GM04504 (cell line): ENCODE measurements at places on chromosomes 16 and 17.

DNA sequence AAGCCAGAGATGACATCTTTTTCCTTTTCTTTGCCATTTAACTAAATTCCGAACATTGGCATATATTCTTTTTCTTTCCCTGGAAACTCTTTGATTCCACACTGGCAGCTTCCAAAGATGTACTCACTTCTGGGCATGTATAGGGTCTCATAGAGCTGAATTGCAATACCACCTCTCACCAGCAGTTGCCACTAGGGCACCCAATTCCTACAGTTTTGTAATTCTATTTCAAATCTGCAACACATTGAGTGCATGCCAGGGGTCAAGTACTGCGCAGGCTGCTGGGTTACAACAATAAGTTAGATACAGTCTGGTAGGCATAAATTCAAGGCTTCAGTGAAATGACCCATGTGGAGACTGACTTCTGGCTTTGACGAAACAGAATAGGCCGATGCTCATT lies 208.8 kb upstream of the NLRP1 start:
- DNase-seq = no peak

- no peak for DNase-seq
Observed at GRCh38 chr16:71172481-71173207, 57.9 kb downstream of the HYDIN start.

DNA sequence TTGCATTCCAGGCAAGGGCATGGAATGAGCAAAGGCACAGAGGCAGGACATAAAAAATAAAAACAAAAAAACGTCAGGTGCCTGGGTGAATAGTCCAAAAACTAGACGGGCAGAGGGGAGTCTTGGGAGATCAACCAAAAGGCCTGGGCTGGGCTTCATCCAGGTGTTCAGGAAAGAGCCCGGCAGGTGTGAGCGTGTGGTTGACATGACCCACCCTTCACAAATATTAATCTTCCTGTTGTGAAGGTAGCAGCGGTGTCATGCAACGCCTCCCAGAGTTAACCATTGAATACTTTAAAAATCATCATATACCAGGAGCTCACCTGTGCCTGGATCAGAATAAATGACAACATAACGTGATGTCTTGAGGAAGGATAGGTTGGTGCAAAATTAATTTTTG lies 90.6 kb downstream of the USP22 start:
- DNase-seq = no peak

GRCh38 chr17:46013502-46014165 lies 14.6 kb downstream of the STH start:
- DNase-seq = peak; percentile 65

DNA sequence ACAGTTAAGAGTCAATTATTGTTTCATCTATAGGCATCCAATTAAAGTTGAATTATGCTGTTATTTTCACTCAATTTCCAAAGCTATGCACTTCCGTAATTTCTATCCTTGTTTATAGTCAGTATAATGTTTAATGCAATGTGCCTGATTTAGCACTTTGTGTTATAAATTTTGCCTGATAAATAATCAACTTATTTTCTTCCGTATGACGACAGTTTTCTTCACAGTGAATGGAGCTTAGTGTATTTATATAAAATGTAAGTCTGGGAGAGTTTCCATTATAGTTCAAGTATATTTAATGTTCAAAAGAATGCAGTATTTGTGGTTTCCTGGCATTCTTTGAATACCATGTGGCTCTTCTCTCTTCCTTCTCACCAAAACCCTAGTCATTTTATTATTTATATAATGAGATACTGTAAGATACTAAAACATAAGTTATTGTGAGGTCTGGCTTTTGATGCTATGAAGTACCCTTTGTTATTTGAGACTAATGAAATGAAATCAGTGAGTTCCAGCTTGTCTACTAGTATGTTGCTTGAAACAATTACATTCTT lies 240.6 kb downstream of the PRKCA start:
- no peak for DNase-seq

- no peak for DNase-seq
Observed at GRCh38 chr17:48483004-48483403, 47.8 kb downstream of the HOXB1 start.

DNA sequence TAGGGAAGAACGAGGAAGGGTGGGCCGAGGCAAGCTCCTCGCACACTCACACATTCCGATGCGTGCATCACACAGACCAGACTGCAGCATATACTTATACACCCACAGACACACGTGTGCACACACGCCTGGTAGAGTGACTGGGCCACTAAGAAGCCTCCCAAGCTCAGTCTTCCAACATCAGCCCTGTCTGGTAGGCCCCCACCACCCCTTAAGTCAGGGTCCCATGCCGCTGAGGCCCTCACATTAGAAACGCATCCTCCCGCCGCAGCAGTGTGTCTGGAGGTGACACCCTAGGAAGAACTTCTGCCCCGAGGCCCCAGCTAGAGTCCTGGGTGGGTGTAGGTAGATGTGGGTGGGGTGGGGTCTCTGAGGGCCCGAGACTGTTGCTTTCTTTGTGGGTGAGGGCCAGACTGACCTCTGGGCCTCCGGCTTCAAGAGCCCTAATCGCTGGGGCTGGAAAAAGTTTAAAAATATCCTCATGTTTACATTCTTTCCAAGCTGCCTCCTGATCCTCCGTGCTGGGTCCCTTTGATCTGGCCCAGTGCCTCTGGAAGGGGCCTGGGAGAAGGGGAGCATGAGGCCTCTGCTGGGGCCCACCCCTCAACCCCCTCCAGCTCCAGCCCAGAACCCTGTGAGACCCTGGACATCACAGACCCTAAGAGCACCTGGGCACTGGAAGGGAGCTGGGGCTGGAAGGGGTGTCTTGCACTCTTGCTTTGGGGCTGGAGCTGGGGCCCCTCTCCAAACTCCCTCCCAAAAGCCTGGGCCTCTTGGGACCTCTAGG lies 13.6 kb downstream of the CDH16 start:
- DNase-seq = no peak

GRCh38 chr17:38914741-38915638 lies 10.4 kb upstream of the LASP1NB start:
- DNase-seq = no peak

- no peak for DNase-seq
Observed at GRCh38 chr16:47511882-47512281, 50.8 kb downstream of the PHKB start.

DNA sequence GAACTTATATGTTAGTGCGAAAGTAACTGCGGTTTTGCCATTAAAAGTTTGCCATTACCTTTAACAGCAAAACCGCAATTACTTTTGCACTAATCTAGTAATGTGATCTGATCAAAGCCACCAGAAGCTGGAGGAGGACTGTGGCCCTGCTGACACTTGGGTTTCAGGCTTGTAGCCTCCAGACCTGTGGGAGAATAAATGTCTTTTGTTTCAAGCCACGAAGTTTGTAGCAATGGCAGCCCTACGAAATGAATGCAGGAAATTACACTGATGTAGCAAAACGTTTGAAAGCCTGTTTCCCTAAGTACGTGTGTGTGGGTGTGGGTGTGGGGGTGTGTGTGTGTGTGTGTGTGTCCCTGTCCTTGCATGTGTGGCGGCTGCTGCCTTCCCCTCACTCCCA lies 66.6 kb downstream of the WSB1 start:
- DNase-seq = no peak
